ENCODE measurements at places on chromosomes 7 and 10. TPM values are rescaled to one million over a fixed set of nuclear protein-coding genes. Genes with fewer than 3 reads are reported as not detected.

DNA sequence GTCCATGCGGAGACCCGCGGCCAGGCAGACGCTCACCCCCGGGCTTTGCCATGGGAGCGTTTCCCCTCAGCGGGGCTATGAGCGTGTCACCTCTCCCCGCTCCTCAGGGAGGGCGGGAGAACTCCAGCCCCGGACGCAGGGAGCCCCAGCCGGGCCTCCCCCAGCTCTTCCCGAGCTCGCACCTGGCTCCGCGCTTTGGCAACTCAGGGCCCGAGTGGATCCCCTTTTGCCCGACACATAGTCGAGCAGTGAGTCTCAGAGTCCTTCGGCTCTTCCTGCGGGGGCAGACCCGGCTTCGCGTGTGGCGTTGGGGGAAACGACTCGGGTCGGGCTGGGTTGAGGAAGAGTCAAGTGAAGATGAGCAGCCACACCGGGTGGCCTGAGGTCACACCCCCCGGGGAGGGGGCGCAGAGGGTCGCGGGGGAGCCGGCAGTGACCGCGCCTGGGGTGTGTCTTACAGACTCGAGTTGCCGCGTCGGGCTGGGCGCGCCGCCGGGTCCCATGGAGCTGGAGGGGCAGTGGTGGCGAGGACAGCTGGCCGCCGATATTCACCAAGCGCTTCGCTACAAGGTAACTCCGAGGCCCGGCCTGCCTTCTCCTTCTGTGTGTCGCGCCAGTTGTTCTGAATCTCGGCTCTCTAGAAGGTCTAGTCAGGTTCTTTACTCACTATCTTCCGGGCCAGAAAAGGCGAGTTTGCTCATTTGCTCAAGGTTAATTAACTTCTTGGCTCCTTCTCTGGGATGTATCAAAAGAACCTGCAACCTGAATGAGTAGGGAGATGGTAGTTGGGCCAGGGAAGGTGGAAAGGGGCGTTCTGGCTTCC lies 721 bp downstream of the CCNJ start:
- peak; percentile 40 for DNase-seq

- peak; percentile 30 for DNase-seq
These were observed 50.8 kb downstream of the C10orf120 start for GRCh38 chr10:122648599-122649428.

GRCh38 chr10:100528921-100529474 lies 673 bp downstream of the NDUFB8 start:
- DNase-seq = no peak

- no peak for DNase-seq
These were observed 2.3 kb downstream of the GLI3 start for GRCh38 chr7:42234736-42235135.

- no peak for DNase-seq
These were observed 982 bp downstream of the PGAM1 start for GRCh38 chr10:97426776-97427570.

DNA sequence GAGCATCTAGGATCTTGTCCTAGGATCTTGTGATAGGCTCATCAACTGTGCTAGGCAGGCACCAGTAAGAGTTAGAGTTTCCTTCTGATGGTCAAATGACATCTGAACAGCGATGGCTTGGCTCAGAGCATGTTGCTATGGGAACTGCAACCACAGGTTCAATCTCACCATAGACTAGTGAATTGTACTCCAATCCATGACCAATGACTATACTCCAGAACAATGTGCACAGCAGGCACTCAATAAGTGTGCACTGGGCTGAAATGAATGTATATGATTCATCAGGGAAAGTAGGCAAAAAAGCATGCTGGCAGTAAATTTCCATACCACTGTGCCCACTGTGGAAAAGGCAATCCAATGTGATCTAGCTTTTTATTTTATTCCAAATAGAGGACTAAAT lies 163.6 kb upstream of the HPS1 start:
- no peak for DNase-seq

GRCh38 chr7:116534790-116535189 lies 10.0 kb downstream of the CAV1 start:
- no peak for DNase-seq

DNA sequence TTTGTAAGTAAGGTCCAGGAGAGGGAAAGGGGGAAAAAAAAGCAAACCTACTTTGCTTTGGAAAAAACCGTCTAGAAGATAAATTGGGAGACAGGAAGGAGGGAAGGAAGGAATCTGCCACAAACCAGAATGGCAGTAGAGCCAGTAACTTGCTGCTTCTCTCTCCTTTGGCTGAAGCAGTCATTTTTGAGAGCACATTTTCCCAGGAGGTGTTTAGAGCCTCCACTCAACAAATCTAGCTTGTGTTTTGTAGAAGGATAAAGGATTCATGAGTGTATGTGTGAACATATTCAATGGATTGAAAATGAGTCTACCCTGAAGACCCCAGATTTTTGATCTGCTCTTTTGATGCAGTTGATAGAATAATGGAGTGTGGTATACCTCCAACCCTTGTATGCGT lies 2.6 kb downstream of the NRG3 start:
- no peak for DNase-seq

- DNase-seq = no peak
These were observed 493.3 kb upstream of the SORCS1 start for GRCh38 chr10:107657851-107658250.

- no peak for DNase-seq
These were observed 254.8 kb downstream of the HTR7 start for GRCh38 chr10:90602862-90603610.

- DNase-seq = no peak
These were observed 38.2 kb upstream of the SLC26A4 start for GRCh38 chr7:107622429-107622828.

DNA sequence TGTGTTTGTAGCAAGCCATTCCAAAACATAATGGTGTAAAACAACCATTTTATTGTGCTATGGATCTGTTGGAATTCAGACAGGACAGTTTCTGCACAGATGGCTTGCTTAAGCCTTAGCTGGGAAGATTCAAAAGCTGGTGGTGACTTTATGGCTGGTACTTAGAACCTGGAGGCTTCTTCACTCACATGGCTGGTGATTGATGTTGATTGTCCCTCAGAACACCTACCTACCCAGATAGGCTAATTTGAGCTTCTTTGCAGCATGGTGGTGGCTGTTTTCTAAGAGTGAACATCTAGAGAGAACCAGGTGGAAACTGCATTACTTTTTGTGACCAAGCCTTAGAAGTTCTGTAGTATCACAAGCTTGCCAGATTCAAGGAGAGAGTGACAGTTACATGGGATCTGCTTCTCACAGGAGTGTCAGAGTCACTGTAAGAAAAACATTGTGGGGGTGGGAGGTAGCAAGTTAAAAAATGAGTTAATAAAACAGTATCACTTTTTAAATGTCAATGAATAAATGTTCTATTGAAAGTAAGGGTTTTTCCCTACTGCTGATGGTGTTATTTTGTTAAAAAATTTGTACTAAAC lies 7.1 kb downstream of the R3HCC1L start:
- DNase-seq = no peak

- no peak for DNase-seq
These were observed 29.0 kb downstream of the GSTO2 start for GRCh38 chr10:104297697-104298660.

DNA sequence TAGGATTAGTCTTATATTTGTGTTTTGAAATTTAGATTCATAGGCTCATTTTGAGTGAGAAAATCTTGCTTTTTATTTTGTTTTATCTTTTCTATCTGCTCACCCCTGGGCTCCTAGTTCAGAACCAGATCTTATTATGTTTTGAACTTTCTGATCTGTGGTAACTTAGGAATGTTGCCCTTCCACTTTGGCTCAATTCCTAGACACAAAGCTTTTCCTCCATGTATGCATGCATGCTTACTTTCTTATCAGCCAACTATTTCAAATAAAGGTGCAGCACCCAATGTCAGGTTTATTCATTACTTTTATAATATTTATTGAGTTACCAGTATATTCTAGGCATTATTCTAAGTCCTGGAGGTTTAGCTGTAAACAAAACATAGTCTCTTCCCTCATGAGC lies 374.8 kb upstream of the KIAA1217 start:
- no peak for DNase-seq

- no peak for DNase-seq
These were observed 101.4 kb downstream of the ITGB8 start for GRCh38 chr7:20432071-20432470.

- no peak for DNase-seq
These were observed 20.3 kb downstream of the COL1A2 start for GRCh38 chr7:94414980-94415379.

- no peak for DNase-seq
These were observed 442.8 kb upstream of the NPVF start for GRCh38 chr7:25671111-25671510.

- no peak for DNase-seq
These were observed 267.4 kb downstream of the RNLS start for GRCh38 chr10:88315755-88316154.

GRCh38 chr7:70563960-70564359 lies 568.0 kb upstream of the GALNT17 start:
- no peak for DNase-seq

- DNase-seq = no peak
These were observed 121.5 kb downstream of the SEMA3D start for GRCh38 chr7:85065306-85065705.

Gene SCART1
- 0.37 TPM for polyA plus RNA-seq

Gene SPAM1
- polyA plus RNA-seq = not detected

Gene NODAL
- not detected for polyA plus RNA-seq

Gene GJD4
- polyA plus RNA-seq = 0.05 TPM

Gene HTR5A
- polyA plus RNA-seq = not detected

Gene UTF1
- polyA plus RNA-seq = not detected

Gene PDE6C
- polyA plus RNA-seq = not detected

Gene OGDH
- 37.7 TPM for polyA plus RNA-seq

Gene CCL24
- polyA plus RNA-seq = not detected
